ENCODE measurements at places on chromosomes 3 and 15.

- DNase-seq: no peak
Observed at GRCh38 chr3:89155811-89156210, 48.4 kb downstream of the EPHA3 start.

DNA sequence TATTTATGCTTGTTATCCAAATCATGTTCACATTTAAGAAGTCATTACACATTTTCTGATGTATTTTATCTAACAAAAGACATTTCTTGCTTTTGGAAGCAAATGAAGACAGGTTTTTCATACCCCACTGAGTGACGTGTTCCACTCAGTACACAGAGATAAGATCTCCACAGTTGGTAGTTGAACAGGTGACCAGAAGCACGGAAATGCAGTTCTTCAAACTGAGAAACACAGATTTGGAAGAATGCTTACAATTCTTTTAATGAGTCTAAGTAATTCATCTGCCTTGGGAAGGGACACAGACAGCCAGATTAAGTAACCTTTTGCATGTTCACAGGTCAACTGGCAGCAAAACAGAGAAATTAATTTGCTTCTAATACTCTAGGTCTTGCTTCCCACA is 23.1 kb downstream of the PTX3 start:
- no peak for DNase-seq

DNA sequence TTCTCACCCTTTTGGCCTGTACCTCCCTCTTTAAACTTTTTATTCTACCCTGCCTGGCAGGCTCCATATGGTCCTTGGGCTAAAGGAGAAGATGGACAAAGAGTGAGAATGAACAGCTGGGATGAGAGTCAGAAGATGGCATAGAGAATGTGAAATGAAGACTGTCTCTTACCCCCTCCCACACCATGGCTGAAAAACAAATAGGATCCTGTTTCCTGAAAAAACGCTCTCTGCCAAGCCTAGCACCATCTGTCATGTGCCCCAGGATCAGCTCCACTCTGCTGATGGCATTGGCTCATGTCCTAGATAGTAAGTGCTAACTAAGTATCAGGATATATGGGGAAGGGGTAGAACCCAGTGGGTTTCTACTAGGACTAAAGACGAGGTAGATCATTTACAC is 238.6 kb downstream of the MEX3B start:
- no peak for DNase-seq

GRCh38 chr15:60681353-60681752 is 202.4 kb upstream of the ICE2 start:
- DNase-seq: no peak

- no peak for DNase-seq
Observed at GRCh38 chr3:157248590-157249422, 88.9 kb upstream of the CCNL1 start.

DNA sequence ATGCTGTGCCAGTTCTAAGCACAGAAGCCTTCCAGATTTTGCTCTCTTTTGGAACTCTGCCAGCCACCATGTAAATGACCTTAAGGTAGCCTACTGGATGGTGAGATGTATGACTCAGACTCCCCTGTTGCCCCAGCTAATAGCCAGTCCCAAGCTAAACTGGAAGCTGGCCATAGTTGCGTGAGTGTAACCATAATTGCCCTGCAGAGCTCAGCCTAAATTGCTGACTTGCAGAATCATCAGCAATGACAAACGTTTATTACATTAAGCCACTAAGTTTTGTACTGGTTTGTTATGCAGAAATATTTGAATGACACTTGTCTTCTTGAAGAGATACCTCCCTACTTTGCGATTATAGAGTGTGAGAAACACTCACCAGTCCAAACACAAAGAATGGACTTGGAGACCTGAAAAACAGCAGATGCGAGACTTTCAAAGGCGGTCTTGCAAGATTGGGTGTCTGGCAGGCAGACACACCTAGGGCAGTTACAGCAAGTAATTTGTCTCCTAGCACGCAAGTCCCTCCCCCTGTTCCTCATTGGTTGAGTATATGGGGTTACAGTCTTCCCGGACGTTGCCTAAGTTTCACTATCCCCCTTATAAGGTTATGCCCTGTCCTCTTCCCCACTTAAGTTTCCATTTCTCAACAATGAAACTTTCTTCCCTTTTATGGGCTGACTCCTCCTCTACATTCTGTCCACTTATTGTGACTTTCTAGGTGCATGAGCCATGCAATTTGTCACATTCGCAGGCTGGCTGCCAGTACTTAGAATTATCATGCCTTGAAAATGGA is 83.6 kb upstream of the XCR1 start:
- no peak for DNase-seq
